ENCODE measurements at places on chromosomes 1 and 21.

GRCh38 chr1:191634801-191635508 is 523.3 kb upstream of the RGS18 start:
- no peak for DNase-seq

DNA sequence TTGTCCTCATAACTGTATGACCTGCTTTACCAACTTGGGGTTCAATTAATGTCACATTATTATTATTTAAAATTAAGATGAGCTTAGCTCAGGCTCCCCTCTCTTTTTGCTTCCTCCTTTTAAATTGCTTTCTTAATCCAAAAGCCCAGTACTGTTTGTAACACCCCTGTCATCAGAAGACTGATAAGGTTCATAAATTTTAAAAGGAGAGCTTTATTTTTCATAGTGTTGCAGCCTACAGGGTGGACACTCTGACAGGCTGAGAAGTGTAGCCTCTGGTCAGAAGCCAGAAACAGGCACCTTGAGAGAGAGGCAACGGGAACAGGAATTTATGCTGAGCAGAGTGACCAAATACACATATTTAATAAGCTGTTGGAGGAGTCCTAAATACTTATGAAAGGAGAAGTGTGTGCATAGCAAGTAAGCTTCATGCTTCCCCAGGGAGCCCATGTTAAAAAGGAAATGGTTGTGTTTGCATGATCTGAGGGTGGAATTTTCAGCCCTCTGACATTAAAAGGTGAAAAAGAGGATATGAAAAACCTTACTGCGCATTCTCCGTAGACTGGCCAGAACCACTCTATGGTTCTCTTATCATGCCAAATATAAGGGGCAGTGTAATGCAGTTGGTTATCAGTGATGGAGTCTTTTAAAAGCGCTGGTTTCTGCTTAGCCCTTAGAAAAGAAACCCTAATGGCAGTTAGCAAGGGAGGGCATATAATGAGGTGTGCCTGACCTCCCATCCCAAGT is 30.5 kb upstream of the FGGY start:
- no peak for DNase-seq

DNA sequence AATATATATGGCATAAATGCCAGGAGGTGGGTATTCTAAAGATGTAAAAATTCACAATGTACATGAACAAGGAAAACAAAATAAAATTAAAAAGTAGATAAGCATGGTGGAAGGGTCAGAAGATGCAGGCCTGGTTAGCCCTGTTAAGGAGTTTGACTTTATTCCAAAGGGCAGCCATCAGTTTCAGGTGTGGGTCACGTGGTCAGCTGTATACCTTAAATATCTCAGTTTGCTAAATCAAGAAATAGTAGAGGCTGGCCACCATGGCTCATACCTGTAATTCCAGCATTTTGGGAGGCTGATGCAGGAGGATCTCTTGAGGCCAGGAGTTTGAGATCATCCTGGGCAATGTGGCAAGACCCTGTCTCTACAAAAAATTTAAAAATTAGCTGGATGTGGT is 8.5 kb upstream of the PINK1 start:
- no peak for DNase-seq

DNA sequence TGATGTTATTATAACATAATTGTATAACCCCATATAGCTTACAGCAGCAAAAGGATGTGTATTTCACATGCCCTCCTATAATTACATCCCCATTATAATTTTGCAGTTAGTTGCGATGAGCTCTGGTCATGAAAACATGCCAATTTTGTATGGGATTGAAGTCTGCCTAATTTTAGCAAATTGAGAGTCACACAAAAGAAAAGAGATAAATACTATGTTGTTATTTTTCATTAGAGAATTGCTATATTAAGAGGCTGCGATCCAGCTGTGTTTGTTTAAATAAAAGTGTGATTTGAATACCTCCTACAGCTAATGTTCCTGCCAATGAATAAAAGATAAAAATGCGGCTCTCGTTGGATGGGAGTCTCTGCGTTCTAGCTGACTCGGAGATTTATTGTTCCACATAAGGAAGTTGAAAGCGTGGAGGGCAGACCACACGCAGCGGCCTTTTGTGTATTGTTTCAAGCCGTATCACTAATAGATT is 461.0 kb upstream of the NFIA start:
- DNase-seq, result no peak

DNA sequence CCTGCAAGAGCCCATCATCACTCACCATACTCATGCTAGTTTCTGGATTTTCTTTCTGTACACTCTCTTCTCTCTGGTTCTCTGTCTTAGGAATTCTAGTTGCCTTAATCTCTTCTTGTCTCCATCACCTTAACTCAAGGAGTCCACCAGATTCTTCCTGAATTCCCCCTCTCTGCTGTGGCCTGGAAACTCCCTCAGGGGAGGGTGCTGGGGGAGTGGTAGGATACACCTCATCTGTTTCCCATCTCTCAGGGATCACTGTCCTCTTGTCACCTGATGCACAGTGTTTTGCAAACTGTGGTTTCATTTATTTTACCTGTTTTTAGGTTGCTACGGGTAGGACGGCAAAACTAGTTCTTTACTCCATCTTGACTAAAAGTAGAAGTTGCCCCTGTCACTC is 6.6 kb upstream of the GNG12 start:
- DNase-seq, result no peak

DNA sequence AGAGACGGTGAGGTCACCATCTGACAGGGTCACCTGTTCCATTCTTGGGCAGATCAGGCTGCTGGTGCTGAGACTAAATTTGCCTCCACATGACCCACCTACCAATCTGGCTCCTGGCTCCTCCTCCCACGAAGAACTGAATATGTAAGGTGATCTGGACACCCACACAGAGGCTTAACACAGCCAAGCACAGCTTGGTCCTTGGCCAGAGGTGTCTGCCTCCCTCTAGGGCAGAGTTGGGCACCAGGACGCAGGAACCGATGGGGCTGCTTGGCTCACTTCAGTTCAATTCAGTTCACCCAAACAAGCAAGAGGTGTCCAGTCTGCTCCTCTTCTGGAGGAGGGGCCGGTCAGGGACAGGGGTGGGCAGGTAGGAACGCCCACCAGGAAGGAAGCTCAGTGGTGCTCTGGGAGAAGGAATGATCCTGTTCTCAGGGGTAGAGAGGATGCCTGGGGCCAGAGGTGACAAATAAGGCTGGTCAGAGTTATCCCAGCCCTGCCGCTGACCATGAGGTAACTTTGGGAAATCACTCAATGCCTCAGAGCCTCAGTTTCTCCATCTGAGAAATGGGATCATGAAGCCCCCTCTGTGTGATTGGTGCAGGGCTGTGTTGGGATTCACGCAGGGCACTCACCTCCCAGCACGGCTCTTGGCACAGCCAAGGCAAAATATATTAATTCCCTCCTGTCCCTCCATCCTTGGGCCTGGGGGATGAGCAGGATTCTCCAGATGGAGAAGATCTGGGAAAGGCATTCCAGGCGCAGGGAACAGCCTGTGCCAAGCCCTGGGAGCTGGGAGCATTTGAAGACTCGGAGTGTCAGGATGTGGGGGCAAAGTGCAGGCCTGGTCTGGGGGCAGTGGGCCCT is 284.5 kb downstream of the PTPRU start:
- DNase-seq, result no peak

- DNase-seq, result no peak
Observed at GRCh38 chr1:197911857-197912696, 5.1 kb upstream of the LHX9 start.

DNA sequence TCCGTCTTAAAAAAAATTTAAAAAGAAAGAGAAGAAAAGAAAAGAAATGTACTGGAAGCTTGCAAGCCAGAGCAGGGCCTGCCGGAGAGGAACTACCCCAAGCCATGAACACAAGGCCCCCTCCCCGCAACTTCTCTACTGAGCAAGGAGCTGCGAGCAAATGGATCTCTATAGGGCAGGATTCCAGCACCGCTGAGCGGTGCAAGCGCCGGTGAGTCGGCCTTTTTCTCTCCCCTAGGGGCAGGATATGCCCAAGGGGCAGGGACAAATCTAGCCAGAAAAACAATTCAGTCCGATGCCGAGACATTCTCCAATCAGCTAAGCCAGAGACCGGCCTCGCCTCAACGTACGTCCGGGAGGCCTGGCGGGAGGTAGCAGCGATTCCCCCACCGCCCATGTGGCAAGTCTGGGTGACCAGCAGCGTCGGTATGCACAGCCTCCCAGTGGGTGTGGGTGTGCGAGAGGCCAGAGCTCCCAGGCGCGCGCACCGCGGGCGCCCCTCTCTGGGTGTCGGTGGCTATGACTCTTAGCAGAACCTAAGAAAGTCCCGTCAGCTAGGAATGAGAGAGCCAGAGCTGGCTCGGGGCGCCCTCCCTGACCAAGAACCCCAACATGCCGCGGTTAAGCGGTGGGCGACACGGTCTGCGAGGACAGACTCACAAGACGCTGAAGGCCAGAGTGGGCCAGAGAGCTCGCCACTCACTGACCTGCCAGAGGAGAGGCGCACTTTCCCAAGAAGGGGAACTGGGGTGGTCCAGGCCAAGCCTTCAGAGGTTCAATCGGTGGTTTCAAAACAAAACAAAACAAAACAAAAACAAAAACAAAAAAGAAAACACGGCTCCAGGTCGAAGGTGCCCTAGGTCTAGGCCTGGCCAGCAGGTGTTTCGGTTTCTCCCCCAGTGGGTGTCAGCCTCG is 1.9 kb downstream of the CSMD2 start:
- DNase-seq, result no peak

GRCh38 chr1:224670506-224670905 is 54.4 kb downstream of the CNIH3 start:
- no peak for DNase-seq

DNA sequence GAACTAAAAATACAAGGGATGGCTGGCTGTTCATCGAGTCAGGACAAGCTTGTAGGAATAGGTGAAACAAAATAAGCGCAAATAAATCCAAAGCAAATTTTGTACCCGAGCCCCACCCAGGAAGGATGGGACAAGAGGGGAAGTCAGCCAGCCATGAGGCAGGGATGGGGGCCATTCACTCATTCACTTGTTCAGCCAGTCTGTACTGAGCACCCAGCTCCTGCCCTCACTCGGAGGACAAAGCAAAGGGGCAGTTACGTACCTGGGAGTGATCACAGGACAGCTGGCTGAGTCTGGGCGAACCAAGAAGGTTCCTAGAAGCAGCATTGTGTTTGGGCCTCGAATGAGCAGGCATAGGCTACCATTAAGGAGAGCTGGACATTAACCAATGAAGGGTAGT is 94.0 kb upstream of the VAMP3 start:
- no peak for DNase-seq

DNA sequence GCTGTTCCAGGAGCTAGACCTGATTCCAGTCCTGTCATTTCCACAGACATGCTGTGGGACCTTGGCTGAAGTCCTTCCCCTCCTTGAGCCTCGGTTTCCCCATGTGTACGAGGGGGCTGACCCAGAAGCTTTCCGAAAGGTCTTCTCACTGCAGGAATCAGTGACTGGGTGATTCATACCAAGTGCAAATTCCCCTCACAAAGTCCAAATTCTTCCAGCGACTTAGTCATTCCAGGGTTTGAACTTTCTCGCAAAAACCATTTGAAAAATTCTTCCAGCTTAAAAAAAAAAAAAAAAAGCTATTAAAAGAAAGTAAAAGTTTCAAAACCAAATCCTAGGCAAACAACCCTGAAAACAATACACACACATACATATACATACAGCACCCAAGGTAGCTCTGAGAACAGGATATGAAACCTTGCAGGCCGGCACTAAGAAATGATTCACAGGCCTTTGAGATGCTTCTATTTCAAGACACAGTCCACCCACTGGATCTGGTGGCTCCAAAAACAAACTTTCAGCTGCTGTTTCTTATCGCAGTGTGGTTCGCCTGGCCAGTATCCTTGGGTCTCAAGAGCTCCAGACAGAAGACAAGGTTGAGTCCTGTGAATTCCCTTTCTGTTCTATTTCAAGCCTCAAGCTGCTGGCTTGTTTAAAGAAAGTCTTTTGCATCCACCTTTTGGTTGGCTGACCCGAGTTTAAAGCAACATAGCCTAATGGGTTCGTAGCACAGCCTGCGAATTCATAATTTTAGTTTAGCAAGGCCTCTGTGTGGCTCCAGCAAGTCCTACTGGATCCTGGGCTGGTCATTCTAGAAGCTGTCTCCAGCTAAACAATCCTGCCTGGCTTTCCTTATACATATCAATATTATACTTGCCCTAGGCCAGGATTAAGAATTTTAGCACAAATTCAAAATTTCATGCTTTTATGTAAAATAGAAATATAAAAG is 18.0 kb upstream of the ID3 start:
- DNase-seq, result no peak

GRCh38 chr1:212034516-212035122 is 738 bp downstream of the INTS7 start:
- no peak for DNase-seq

DNA sequence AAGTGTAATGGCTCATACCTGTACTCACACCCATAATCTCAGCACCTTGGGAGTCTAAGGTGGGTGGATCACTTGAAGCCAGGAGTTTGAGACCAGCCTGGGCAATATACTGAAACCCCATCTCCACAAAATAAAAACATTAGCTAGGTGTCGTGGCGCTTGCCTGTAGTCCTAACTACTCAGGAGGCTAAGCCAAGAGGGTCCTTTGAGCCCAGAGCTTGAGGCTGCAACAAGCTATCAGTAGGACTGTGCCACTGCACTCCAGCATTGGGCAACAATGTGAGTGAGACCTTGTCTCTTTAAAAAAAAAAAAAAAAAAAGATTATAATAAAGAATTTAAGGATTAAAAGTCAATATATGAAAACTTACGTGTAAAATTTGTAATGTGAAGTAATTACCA is 11.7 kb downstream of the BPNT1 start:
- no peak for DNase-seq

DNA sequence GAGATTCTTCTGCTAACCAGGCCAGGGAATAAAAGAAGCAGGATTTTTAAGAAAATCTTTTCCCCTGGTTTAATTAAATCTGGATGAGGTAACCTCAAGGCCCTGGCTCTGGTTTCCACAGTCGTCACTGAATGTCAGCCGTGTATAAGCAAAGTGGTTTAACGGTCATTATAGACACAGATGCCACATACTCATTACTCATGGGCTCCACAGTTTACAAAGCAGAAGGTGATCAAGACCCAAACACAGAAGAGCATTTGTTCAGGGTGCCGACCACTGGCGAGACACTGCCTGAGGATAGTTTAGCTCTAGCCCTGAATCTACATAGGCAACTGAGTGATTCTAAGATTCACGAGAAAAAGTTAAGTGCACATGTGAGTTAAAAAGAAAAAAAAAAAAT is 27.8 kb upstream of the RAP1GAP start:
- no peak for DNase-seq

GRCh38 chr1:74199504-74199903 is 1.5 kb downstream of the FPGT start:
- DNase-seq, result no peak

GRCh38 chr21:31470896-31471694 is 127.0 kb upstream of the TIAM1 start:
- no peak for DNase-seq

All from stimulated activated CD4-positive, alpha-beta T cell treated with anti-CD3 and anti-CD28 coated beads, Interleukin-12 subunit alpha, Interleukin-12 subunit beta, amount 100 ng/mL, for 24 hours (primary cell).